ENCODE measurements at places on chromosomes 7 and 10.

DNA sequence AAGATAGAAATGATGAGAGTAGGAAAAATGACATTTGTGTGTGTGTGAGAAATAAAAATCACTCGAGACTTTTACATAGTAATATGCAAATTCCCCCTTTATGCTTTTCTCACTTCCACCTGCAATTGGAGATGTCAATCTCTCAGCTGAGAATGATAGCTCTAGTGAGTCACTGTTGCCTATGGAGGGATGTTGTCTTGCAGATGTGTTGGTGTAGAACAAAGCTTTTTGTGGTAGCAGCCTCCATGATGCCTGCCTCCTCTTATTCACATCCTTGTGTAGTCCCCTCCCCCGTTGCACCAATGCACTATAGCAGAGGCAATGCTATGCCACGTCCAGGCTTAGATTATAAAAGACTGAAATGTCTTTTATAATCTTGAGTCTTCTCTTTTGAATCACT is 33.8 kb downstream of the SPAG6 start:
- DNase-seq, result no peak

- DNase-seq, result no peak
Measured at GRCh38 chr7:153103202-153103601, 343.6 kb downstream of the ACTR3B start.

- no peak for DNase-seq
Measured at GRCh38 chr7:494906-495305, 24.7 kb downstream of the PDGFA start.

GRCh38 chr10:77091597-77092165 is 545.9 kb downstream of the KCNMA1 start:
- DNase-seq, result no peak

- no peak for DNase-seq
Measured at GRCh38 chr10:125087191-125087896, 73.0 kb downstream of the CTBP2 start.

GRCh38 chr7:111852081-111852480 is 289.8 kb upstream of the IMMP2L start:
- no peak for DNase-seq

GRCh38 chr10:89346405-89347254 is 18.8 kb downstream of the IFIT3 start:
- no peak for DNase-seq

DNA sequence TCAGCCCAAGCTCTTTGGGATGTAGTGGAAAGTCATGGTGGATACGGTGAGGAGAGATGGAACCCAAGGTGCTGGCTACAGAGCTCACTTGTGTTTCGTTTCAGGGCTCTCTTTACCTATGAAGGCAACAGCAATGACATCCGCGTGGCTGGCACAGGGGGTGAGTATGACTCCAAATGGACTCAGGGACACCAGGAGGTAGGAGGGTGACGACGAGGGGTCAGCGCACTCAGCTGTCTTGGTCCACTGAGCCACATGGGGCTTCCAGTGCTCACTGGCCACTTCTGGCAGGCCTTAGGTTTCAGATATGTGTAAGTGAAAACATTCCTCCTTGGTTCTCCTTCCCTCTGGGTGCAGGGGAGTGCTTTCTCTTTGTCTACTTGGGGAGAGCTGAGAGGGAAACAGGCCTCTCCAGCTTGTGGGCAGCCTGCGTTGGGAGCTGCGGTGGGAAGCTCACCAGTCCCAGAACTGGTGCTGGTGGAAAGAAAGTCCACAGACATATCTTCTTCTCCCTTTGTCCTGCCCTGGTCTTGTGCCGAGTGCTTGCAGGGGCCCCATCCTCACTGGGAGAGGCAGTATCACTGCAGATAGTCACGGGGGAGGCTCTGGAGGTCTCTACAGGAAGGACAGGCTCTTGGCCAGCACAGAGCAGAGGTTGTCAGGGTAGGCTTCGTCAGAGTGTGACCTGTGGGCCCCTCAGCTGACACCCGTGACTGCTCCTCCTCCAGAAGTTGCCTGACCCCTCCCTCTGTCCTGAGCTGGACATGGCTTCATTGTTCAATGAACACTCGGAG is 5.8 kb downstream of the DBNL start:
- DNase-seq, result peak; percentile 32

- no peak for DNase-seq
Measured at GRCh38 chr7:97771576-97771975, 39.7 kb downstream of the TAC1 start.

DNA sequence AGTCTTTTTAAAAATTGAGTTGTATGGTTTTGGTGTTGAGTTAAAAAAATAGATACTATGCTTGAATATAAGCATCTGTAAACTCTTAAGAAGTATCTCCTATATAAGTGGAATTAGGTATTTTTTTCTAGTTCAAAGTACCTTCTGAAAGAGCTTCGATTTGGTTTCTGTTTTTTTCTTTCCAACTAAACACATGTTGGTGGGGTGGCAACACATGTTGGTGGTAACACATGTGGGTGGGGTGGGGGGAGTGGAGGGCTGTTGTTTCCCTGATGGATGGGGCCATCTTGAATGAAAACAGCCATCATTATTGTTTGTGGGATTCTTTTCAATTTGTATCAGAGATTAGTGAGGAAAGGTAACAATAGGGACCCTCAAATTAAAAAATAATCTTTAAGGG is 178.9 kb downstream of the STK31 start:
- no peak for DNase-seq

DNA sequence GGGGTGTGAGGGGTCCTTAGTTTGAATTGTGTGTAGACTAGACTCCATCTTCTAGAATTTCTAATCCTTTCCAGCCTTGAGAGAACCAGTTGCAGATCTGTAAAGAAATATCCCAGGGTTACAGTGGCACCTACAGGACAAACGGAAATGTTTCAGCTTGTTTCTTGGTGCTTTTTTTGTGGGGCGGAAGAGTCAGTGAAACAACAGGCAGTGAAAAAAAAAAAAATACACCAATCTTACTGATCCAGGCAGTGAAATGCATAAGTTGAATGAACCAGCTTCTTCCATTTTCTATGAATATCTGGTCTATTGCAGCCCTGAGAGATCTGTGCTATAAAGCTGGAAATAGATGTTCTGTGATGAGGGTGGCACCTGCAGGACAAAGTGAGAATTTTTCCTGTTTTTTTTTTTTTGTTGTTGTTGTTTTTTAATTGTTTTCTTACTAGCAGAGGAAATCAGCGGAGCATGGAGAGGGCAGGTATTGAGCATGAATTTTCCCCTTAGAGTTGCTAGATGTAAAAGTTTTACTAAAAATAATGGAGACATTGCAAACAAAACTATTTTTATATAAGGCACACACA is 81.9 kb upstream of the DYNC1I1 start:
- DNase-seq, result no peak

DNA sequence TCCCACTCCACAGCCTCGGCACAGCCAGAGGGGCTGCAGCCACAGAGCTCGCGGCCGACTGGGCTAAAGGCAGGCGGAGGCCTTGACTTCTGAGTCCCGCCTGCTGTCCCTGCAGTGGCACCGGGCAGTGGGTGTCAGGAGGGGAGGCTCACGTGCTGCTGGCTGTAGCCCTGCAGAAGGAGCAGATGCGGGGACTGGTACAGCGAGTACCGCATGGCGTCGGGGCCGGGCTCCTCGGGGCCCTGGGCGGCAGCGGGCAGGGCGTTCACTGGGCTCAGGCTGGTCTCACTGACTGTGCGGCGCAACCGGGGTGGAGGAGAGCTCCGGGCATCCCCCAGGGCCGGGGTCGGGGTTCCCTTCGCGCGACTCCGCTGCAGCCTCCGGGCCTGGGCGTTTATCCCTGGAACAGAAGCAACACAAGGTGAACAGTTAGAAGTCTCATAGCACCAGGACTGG is 25.6 kb downstream of the PAPOLB start:
- no peak for DNase-seq
